ENCODE measurements at places on chromosomes 1 and 21.

- DNase-seq, result no peak
Measured at GRCh38 chr1:1298861-1299685, 8.7 kb downstream of the ACAP3 start.

GRCh38 chr1:31300193-31300592 lies 3.4 kb downstream of the ZCCHC17 start:
- no peak for DNase-seq

DNA sequence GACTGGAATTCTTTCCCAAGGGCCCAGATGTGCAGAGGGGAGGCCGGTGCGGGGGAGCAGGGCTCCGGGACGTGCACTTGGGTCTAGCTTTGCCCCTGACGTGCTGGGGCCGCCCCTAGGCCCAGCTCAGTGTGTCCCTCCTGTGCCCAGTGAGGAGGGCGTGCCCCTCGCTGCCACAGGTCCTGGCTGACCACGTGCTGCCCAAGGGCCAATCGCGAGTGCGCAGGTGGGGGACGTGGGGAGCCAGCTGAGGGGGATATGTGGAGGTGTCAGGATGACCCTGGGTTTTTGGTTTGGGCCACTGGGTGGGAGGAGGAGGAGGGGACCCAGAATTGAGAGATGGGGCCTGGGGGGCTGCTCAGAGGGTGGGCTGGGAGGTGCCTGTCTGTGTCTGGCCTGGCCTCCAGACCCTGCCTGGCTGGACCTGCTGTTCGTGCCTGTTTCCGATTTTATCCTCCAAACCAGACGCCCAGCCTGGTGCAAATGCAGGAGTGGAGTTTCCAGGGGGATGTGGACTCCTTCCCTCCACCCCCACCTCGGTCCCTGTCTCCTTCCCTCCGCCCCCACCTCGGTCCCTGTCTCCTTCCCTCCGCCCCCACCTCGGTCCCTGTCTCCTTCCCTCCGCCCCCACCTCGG lies 6.1 kb upstream of the RNF223 start:
- no peak for DNase-seq

GRCh38 chr1:21659099-21659923 lies 9.8 kb downstream of the RAP1GAP start:
- DNase-seq, result no peak

DNA sequence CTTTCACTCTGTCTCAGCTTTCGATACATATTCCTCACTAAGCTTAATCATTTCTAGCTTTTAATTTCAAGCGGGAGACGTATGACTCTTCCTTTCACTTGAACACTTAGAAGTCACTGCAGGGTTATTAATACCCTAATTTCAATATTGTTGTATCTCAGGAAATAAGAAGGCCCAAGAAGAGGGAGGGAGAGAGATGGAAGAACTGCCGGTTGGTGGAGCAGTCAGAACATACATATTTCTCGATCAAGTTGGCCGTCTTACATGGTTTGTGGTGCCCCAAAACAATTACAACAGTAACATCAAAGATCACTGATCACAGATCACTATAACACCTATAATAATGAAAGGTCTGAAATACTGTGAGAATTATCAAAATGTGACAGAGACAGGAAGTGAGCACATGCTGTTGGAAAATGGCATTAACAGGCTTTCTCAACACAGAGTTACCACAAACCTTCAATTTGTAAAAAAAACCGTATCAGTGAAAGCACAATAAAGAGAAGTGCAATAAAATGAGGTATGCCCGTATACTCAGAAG lies 145.4 kb upstream of the HP1BP3 start:
- no peak for DNase-seq

GRCh38 chr1:12678350-12678749 lies 34.5 kb downstream of the AADACL4 start:
- DNase-seq, result no peak

GRCh38 chr1:61184040-61184713 lies 101.8 kb downstream of the NFIA start:
- DNase-seq, result peak; percentile 99

DNA sequence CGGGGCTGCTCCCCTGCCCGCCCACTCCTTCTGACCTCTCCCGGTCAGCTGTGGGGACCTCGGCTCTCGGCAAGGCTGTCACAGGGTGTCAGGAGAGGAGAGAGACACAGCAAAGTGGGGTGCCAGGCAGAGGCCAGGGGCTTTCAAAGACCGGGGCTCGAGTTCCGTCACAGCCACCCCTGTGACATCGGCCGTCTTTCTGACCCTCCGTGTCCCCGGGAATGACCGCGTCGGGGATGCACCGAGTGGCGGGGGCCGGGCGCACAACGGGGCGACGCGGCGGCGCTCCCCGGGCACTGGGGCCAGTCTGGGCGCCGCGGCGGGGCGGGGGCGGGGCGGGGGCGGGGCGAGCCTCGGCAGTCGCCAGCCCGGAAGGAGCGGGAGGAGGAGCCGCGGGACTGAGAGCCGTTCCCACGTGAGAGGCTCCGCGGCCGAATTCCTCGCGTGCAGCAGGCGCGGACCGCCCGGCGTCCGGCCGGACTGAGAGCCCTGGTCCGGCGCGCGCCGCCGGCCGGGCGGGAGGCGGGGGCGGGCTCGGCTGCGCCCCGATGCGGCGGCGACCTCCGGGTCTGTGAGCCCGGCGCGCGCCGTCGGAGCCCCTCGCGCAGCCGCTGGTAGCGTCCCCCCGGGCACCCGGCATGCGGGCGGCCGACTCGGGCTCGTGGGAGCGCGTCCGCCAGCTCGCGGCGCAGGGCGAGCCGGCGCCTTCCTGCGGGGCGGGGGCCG lies 229.7 kb upstream of the TMEM51 start:
- DNase-seq, result no peak

GRCh38 chr1:91744953-91745639 lies 140.9 kb downstream of the TGFBR3 start:
- peak; percentile 80 for DNase-seq

DNA sequence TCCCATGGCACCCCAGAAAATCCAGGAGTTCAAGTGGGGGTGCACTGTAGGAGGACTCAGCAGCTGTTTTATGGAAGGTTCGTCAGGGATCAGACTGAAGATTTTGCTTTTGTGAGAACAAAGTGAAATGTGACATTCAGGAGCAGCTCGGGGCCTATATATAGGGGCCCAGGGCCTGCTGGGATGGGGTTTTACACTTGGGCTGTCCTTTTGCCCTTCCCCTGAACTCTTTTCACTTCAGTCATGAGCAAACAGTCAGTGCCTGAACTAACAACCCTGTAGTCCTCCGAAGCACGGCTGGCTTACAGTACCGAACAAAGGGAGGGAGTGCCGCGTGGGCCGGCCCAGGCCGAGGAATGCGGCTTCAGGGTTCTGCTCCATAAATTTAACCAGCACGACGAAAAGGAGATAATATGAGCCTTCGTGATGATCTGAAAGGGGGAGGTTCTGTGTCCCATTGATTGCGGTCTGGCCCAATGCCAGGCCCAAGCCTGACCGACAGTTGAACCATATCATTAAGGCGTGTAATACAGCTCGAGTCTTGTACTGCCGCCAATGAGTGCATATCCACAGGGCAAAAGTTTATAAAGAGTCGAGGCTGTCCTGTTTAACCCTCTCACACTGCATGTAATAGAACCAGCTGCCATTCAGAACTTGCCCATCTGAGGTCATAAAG lies 139.9 kb downstream of the DHRS3 start:
- DNase-seq, result peak; percentile 82

GRCh38 chr1:87170157-87170556 lies 158.5 kb upstream of the LMO4 start:
- no peak for DNase-seq

DNA sequence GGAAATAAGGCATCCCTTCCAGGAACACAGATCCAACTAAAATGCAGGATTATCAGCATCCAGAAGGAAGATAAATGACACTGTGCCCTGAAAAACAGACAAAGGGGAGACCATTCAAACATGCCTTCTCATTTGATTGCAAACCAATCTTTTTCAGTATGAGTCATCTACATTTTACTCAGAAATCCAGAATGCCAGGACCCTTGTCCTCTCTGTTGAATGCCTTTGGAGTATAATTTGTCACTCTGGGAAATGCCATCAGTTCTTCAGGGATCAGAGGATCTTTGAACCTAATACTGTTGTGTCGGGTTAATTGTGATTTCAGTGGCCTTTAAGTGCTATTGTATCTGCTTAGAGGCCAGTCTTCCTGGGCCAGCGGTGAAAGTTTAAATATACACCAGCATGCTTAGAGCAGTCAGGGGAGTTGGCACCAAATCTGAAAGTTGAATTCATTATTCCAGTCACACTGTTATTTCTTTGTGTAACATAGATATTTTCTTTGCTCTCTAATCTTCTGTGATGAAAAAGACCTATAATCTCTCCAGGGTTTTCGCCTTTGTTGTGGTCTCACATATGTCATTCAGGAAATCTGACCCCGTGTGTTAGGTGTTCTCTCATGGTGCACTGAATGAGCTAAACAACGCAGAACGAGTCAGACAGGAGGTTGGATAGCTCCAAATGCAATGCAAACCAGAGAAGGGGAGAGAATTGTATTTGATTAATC lies 364.8 kb upstream of the SGIP1 start:
- DNase-seq, result no peak

- no peak for DNase-seq
Measured at GRCh38 chr1:22107126-22107525, 35.8 kb downstream of the WNT4 start.

DNA sequence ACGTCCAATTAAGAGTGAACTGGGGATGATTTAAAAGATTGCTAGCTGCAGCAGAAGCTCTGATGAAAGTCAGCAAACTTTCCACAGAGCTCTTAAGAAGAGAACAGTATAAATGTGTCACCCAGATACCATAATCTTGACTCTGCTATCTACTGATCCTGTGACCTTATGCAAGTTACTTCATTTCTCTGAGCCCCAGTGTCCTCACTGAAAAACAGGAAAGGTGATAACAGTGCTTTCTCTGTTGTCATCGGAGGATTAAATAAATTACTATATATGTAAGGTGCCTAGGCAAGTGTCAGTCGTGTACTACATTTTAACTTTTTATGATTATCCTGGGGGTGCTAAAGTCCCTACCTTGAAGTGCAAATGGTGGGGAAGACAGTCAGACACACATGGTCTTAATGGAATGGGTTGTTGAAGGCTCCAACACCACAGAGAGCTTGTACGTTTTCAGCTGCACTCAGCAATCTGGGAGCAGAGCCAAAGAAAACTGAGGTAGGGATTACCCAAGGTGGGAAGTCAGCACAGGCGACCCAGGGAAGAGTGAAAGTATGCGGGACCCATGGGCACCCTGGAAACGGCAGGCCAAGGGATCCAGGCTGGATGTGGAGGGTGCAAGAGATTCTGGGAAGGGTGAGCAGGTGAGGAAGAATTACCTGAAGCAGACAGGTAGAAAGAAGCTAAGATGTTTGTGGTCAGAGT lies 82.8 kb downstream of the DTL start:
- no peak for DNase-seq

GRCh38 chr1:82788660-82789059 lies 987.9 kb downstream of the ADGRL2 start:
- no peak for DNase-seq

DNA sequence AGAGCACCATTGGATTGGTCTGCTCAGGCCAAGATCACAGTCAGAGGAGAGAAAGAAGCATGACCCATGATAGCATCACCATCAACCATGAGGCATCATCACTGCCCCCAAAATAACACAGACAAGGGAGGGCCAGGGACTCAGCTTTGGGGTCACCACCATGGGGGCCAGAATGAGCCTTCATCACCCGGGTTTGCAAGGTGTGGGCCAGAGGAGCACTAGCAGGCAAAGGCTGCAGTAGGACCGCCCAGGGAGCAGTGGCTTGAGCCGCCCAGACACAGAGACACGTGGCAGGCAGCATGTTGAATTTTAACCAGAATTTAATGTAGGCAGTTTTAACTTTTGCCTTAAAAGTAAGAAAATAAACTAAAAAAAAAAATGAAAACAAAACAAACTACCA lies 53.7 kb upstream of the TMPRSS2 start:
- no peak for DNase-seq

DNA sequence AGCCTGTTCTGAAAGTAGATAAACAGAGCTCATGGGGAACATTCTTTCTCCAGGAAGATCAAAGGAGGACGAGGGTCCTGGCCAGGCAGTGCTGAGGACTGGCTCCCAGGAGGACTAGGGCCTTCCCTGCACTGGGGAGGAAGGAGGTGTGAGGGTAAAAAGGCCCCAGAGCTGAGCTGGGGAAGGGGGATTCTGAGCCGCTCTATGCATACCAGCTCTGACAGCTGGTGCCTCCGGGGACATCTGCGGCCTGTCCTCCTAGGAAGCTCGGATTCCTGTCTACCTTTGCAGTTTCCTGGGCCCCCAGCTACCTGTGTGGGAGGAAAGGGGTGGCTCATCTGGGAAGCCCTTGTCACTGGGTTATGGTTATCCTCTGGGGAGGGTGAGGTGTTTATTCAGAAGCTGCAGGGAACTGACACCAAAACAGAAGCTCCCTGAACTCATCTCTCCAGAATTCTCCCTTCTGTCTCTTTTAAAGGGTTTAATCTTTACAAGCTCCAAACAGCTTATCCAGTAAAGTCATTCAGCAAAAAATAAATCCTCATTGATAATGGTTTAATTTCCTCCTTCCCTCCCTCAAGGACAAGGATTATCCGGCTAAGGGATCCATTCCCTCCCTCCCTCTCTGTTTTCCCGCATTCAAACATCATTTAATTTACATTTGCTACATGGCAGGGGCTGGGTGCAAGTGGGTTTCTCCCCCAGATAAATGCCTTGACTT lies 31.0 kb downstream of the NENF start:
- DNase-seq, result no peak

DNA sequence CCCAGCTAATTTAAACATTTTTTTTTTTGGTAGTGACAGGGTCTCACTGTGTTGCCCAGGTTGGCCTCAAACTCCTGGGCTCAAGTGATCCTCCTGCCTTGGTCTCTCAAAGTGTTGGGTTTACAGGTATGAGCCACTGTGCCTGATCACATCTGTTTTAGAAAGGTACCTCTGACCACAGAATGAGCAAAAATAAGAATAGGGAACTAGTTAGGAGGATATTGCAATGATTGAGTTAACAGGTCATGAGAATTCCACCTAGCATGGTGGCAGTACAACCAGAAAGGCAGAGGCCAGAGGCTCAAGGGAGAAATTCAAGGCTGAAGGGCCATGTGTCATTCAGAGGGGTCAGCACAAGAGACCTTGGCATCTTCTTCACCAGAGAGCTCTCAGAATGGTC lies 49.6 kb downstream of the ELAPOR1 start:
- DNase-seq, result no peak

DNA sequence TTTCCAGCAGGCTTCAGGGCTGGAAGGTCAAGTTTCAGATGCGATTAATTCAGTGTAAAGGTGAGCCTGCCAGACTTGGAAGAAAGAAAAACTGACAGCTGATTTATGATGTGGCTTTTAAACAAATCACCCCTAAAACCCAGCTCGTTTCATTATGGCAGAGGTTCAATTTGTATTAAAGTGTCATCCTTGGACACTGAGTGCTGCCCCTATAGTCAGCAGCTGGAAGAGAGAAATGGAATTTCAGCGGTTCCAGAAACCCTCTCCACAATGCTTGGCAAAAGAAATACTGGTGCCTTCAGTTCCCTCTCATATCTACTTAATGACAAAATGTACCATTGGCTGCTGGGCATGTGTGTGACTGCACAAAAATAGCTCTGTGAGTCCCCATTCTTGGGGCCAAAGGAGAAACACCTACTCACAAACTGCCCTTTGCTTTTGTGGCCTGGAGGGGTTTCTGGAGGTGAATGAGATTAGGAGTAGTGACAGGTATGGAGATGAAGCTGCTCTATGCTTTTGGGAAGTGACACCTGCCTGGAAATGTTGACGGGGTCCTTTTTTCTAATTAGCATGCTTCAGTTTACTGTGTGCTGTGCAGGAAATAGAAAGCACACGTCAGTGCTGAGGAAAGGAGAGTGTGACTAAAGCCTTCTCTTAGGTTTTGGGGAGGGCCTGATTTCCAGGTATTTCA lies 95.1 kb upstream of the TSPAN2 start:
- no peak for DNase-seq

Measured in NCI-H2029 (cell line).